ENCODE measurements at places on chromosomes 1 and 21.

- no peak for DNase-seq
Observed at GRCh38 chr1:37472281-37472680, 2.1 kb upstream of the ZC3H12A start.

- no peak for DNase-seq
Observed at GRCh38 chr1:168918860-168919741, 187.4 kb upstream of the ATP1B1 start.

DNA sequence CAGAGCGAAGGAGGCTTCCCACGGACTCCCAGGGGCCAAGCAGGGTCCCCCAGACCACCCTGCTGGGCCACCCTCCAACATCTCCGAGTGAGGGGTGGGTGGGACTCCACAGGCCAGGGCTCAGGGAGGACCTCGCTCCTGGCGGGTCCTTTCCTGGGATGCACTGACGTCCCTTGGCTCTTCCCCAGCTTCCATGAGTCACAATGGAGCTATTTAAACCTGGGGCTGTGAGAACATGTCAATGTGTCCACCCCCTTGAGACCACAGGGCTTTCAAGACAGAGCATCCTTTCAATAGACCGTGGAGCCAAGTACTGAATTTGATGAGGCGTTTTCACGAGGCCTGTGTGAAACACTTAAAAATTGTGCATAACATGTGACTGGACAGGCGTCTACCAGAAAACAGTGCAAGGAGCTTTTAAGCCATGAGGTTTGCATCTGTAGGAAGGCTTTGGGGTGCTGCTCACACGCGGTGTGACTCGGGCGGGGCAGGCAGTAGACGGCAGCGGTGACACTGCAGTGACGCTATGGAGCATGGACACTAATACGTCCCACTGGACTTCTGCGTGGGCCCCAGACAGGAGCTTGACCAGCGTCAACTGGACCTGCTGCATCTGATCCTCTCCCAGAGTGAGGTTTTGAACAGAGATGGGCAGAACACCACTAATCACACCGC is 24.1 kb upstream of the NPHP4 start:
- no peak for DNase-seq

DNA sequence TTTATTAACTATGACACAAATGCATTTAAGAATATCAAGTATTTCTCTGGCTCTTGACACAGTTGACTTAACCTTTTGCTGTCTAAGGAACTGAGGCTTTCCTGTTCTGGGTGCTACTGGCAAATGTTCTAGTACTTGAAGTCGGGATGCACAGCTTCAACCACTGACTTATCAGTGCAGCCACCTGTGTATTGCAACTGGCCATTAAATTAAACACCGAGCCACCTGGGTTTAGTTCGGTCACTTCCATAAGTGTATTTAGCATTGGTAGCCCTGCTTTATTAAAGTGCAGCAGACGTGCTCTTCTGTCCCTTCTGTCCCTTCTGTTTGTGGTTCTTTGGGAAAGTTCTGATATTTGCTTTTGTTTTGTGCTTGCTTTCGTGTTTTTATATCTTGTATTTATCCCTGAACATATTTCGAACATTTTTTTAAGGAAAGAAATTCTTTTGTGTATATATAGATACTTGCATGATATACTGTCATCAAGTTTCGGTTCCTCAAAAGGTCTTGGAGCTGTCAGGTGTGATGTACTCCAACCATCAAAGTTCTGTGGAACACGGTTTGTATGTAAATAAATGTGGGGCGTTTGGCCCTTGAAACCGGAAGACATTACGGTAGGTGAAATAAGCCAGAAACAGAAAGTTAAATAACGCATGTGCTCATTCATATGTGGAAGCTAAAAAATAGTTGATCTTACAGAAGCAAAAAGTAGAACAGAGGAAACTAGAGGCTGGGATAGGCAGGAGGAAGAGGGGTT is 297.9 kb upstream of the GREM2 start:
- no peak for DNase-seq

DNA sequence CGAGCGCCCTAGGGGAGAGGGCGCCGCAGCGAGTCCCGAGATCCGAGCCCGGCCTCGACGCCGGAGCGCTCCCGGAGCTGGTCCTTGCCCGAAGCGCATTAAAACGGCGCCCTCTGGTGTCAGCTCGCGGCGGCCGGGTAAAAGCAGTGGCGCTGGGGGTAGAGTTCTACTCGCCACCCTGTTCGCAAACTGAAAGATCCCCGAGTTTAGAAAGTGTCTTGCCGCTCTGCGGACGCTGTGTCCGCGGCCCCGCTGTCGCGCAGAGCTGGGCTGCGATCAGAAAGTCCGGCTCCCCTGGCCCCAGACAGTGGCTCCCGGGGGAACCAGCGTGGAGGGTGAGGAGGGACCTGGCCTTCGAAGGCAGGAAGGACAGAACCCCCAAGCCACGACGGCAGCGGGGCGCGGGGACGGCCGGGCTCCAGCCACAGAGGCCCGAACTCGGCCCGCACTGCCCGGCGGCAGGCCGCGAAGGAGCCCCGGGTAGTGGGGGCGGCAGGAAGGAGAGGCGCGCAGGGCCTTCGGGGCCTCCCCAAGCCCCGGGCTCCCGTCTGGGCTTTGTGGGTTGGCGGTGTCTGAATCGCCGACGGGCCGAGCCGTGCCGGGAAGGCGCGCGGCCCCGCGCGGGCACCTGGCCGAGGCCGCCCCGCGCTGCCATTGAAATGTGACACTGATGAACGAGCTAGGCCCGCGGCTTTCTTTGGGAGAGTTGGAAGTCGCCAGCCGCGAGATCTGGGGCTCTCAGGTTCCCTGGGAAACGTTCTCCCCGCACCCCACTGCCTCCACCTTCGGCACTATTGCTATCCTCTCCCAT is 39.1 kb upstream of the NFIA start:
- DNase-seq = peak; percentile 87

GRCh38 chr1:23178950-23179349 is 10.3 kb upstream of the LUZP1 start:
- DNase-seq = no peak

DNA sequence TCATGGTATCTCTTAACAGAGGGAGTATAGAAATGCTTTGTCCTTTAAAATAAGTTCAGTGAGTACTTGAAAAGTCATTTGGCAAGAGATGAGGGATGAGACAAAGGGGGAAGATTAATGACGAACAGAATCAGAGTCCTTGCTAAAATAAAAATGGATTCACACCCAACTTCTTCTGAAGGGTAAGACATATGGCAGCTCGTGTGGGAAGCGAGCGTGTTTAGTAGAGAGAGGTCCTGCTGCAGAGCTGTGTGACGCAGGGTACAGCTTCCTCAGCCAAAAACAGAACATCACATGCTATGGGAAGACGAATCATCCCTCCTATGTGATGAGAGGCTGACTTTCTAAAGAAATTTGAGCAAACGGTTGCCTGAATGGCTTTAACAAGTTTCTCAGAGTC is 158.5 kb upstream of the LMO4 start:
- DNase-seq = no peak

DNA sequence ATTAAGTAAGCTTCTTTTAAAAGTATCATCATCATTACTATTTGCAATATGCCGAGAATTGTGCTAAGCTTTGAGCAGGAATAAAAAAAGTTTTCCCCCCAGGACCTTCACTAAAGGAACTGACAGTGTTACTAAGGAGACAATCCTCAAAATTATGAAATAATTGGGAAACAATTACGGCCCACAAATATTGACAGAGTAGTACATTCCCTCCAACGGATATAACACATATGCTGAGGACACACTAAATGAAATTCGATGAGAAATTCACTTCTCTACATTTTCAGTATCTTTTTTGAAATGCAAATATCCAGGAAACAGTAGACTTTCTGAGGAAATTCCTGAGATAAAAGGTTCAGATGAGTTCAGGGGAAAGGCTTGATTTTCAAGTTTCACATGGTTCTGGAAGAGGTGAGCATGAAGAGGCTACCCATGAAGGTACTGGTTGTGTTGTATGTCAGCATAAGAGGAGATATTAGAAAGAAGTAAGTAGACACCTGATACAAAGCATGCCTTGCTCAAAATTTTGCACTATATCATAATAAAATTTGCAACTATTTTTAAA is 171.2 kb upstream of the NR5A2 start:
- no peak for DNase-seq

GRCh38 chr1:170624146-170624545 is 39.8 kb upstream of the PRRX1 start:
- DNase-seq = no peak

DNA sequence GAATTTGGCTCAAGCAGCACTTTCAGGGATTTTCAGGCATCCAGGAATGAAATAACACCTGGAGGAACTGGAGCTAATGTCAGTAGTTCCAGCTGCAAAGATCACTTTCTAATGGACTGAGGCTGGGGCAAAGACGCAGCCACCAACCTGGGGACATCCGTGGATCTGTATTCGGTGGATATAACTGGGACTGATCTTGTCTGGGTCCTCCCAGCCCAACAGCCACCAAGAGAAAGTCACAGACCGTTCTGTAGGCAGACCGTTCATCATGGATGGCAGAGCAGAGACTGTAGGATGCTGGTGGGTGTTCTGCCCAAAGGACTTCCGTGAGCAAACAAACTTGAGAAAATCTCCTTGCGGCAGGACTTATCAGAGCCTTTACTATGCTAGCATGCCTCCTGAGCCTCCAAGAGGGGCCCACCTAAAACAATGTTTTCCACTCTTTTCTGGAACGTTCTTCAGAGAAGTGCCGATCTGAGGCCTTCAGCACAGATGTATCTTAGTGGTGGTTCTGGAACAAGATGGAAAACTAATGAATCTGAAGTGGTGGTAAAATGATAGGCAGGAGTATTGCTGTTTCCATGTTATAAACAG is 86.1 kb upstream of the KLHDC7A start:
- no peak for DNase-seq

DNA sequence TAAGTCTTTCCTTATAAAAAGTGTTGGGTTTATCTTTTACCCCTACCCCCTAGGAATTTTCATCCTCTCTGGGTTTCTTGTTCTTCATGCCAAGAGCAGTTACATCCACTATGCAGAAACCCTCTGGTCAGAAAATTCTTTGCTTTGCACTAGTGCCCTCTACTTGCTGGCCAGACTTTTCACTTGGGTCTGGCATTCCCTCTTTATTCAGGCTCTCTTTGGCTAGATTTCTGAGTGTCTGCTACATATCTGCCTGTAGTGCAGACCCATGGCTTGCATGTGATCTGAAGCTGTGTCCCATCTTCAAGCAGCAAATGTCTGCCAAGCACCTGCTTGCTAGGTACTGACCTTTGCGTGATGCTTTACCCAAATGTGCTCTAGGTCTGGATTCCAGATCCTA is 237.0 kb downstream of the GPATCH2 start:
- no peak for DNase-seq

GRCh38 chr1:23651069-23651808 is 40.4 kb upstream of the RPL11 start:
- no peak for DNase-seq

GRCh38 chr1:243315455-243315854 is 59.6 kb downstream of the SDCCAG8 start:
- DNase-seq = no peak

DNA sequence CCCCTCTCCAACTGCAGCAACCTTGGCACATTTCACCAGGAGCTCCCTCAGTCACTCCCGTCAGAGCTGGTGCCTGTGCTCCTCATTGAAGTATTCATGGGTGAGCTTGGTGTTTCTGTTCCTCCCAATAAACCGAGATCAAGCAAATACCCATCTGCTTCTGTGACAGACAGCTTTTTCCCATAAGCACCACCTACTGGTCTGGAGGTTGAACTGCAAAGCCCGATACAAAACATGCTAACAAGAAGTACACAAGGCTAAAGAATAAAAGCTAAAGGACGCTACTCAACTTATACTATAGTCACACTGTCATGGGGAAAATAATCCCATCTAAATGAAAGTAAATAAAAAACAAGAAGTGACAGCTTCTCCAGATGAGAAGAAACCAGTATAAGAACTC is 111.9 kb upstream of the C21orf91 start:
- no peak for DNase-seq

- DNase-seq = no peak
Observed at GRCh38 chr1:235013512-235013911, 115.1 kb downstream of the TOMM20 start.

GRCh38 chr21:33373451-33373850 is 29.8 kb upstream of the IFNGR2 start:
- DNase-seq = no peak

GRCh38 chr1:225412803-225413351 is 15.0 kb downstream of the LBR start:
- DNase-seq = no peak

- no peak for DNase-seq
Observed at GRCh38 chr21:32884062-32884461, 112.5 kb upstream of the PAXBP1 start.

DNA sequence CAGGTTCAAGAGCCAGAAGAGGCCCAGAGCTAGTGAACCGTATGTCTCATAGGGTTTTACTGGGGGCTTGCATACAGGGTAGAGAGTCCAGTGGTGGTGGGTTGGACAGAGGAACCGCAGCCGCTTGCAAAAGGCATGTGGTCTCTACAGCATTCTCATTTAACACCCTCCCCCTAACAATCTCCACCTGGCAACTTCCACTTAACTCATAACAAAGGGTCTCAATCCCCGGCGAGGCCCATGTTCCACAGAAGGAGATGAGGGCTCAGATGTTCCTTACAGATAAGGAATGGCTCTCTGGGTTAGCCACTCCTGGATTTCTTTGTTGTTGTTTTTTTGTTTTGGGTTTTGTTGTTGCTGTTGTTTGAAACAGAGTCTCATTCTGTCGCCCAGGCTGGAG is 106.1 kb downstream of the APP start:
- DNase-seq = no peak

- DNase-seq = no peak
Observed at GRCh38 chr21:37799211-37800056, 116.8 kb downstream of the KCNJ6 start.

DNA sequence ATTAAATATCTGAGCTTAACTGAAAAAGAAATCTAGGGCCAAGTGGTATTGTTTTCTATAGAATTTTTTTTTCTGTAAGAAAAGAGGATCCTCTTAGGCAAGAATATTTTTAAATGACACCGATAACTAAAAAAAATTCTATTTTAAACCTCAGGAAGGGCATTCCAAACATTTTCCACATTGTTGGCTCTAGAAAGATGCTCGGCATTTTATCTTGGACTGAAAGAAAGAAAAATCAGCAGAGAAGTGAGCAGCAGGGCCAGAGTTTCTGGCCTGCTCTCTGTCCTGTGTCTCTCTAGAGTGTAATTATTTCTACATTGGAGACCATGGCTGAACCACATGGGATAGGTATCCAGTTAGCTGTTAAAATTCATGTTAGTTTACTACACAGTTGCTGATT is 192.5 kb upstream of the GREM2 start:
- no peak for DNase-seq

DNA sequence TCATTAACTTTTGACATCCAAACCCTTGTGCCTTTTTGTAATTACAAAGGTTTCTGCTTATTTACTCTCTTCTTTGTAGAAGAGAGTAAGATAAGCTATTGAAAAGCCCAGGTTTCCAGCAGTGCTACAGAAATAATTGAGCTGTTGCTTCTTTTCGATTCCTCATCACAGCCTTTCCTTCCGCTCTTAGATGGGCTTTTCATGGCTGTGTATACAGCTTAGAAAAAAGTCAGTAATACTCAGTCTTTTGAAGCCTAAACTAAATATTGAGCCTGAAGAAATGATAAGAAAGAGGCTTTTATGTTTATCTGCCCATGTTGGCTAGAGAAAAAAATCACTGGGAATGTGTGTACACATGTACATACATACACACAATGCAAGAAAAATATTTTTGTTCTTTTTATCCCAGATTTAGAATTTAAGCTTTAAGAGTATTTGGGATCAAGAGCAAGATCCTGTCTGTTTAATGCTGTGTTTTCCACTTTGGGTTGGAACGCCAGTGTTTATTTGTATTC is 172.4 kb downstream of the VPS13D start:
- no peak for DNase-seq

Measured in activated CD8-positive, alpha-beta memory T cell treated with anti-CD3 and anti-CD28 coated beads, Interleukin-2, amount 50 U/mL, for 4 hours (primary cell).